ENCODE measurements at places on chromosomes 5 and 9.

GRCh38 chr5:80240368-80240986, 15.4 kb downstream of the SERINC5 start:
- no peak for DNase-seq

GRCh38 chr9:126222835-126223431, 103.7 kb upstream of the MVB12B start:
- no peak for DNase-seq

DNA sequence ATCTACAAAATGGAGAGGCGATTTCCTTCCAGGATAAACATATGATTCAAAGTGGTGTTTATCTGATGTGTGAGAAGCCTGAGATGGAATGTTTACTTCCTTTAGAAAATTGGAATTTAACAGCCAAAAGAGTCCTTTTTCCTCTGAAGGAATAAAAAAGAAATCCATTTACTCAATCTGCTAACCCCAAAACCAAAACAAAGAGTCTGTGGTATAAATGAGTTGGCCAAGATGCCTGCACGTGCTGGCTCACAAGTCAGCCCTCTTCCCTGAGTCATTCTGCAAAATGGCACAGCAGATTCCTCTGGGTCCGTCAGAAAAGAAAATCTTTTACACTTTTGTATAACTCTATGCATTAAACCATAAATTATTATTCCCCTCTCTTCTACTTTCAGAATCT, 60.8 kb downstream of the EBF1 start:
- DNase-seq = no peak

DNA sequence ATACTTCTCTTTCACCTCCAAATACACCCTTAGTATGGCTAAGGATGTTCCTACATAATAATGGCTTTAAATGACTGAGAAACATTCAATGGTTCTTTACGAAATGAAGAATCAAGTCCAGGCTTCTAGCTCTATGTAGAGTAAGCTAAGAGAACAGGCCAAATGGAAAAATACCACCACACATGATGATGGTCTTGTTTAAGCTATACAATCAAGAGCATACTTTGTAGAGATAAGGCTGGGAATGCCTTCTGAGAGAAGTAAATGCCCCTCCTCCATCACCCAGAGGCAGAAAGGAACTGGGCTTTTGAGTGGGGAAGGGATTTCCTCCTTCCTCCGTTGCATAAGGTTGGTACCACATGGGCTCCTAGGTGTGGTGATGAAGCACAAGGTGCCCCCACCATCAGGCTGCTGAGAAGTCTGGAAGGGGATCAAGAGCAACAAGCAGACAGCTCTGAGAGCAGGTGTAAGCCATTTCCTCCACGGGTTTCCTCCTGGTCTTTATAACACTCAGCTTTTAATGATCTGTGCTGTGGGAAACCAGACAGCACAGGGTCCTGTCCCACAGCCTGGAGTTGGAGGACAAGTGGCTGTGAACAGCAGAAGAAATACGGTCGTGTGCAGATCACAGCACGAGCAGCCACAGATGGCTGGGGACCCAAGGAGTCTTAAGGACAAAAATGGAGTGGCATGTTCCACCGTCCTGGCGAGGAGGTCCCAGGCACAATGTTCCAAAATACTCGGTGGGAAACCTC, 396.9 kb downstream of the CTNND2 start:
- DNase-seq = no peak

DNA sequence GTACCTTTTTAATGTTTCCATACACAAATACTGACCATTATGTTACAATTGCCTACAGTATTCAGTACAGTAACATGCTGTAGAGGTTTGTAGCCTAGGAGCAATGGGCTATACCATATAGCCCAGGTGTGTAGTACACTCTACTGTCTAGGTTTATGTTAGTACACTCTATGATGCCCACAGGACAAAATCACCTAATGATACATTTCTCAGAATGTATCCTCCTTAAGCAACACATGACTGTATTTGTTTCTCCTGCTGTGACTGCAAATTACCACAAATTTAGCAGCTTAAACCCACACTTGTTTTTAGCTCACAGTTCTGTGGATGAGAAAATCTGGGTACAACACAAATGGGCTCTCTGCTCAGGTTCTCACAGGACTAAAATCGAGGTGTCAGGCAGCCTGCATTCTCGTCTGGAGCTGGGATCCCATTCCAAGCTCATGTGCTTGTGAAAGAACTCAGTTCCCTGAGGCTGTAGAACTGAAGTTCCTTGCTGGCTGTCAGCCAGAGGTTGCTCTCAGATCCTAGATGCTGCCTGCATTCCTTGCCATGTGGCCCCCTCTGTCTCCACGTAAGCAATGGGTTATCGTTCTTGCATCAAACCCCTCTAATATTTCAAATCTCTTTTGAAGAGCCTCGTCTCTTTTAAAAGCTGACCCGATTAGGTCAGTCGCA, 38.6 kb upstream of the PIK3R1 start:
- DNase-seq = no peak

- DNase-seq = no peak
These were observed 30.2 kb upstream of the SPEF2 start for GRCh38 chr5:35587419-35587818.

DNA sequence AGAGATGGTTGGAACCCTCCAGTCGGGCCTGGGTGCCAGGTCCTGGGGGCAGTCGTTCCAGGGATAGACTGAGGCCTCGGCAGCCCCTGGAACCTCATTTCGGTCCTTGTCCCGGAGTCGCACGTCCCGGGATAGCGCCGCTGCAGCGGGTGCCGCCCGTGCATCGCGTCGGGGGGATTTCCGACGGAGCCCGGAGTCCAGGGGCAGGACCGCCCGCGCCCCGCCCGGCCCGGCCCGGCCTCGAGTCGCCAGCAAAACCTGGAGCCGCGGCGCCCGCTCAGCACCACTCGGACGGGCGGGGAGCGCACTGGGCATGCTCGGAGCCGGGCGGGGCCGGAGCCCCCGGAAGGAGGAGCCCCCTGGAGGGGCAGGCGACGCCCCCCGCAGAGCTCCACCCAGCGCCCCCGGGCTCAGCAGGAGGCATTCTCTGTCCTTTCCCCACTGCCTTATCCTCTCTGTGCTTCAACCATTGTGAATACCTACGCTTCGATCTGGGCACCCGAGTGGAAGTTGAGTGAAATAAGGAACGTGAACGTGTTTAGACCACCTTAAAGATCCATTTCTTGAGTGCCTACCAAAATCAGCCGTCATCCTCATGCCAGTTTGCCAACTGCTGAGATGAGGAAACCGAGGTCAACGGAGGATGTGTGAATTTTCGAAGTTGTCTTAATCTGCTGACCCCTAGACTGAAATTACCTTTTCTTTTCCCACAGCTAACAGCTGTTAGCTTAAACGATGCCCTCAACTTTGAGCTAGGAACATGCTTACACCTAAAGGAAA, 1.7 kb upstream of the PTPN3 start:
- no peak for DNase-seq

GRCh38 chr9:35287987-35288632, 126.3 kb downstream of the UNC13B start:
- DNase-seq = no peak

DNA sequence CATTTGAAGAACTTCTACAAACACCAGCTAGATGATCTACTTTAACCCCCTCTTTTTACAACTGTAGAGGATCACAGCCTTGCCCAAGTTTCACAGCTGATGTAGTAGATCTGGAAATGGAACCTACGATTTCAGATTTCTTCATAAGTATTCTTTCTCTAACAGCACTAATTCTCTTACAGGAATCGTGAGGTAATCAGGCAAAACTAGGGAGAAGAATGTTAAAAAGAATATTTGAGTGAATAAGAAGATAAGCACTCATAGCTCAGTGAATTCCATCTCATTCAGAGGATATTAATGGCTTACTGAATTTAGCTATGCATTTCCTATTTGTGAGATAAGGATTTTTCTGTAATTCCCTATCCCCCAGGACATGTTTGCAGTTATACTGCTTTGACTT, 42.1 kb downstream of the NADK2 start:
- no peak for DNase-seq

DNA sequence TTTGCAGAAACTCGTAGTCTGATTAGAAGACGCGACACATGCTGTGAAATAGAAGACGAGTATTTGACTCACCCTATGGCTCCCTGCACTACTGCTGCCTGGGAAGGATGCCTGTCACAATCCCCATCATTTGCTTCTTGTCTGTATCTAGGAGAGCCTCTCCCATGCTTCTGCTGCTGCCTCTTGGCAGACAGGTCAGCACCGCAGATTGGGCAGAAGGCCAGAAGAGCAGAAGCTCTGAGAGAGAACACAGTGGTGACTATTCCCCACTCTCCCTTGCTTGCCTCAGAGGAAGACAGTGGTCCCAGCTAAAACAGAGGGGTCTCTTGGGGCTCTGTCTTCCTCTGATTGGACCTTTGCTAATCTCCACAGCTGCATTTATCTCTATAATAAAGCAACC, 84.0 kb upstream of the SMIM32 start:
- DNase-seq = no peak

- DNase-seq = no peak
These were observed 6.9 kb downstream of the LPCAT1 start for GRCh38 chr5:1516615-1517601.

DNA sequence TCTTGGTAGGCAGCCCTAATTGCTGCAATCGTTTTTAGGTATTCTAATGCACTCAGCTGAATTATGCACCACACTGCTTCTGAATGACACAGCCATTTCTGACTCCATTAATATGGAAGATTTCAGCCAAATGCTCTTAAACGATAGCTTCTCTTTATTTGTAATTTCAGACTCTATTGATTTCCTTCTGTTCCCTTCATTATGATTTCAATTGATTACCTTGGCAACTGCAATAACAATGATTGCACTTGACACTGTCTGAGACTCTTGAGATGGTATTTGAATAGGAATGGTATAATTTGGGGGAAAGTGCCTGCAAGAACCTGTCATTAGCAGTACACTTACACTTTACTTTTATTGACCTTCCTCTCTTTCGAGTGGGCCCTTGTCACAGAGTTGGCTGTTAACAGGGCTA, 296.1 kb upstream of the DMAC1 start:
- DNase-seq = no peak

- DNase-seq = no peak
These were observed 114.4 kb downstream of the ZNF608 start for GRCh38 chr5:124631874-124632550.

- DNase-seq = no peak
These were observed 112.6 kb upstream of the CPEB4 start for GRCh38 chr5:173775261-173776197.

DNA sequence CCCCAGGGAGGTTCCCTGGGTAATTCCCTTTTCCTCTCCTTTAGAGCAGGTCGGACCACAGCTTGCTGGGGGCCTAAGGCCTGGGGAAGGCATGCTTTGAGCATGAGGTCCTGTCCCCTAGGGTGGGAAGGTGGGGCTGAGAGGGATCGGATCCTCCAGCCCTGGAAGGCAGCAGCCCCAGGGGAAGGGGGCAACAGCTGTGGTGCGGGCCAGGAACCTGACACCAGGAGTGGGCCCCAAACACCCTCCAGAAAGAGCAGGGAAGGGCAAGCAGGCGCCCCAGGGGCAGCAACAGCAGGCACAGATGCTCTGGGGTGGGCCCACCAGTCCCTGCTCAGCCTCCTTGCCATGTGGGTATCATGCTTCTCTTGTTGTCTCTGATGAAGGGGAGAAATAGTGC, 3.2 kb upstream of the CORO2A start:
- DNase-seq = no peak

GRCh38 chr9:94139672-94140417, 55.6 kb downstream of the PTPDC1 start:
- no peak for DNase-seq

DNA sequence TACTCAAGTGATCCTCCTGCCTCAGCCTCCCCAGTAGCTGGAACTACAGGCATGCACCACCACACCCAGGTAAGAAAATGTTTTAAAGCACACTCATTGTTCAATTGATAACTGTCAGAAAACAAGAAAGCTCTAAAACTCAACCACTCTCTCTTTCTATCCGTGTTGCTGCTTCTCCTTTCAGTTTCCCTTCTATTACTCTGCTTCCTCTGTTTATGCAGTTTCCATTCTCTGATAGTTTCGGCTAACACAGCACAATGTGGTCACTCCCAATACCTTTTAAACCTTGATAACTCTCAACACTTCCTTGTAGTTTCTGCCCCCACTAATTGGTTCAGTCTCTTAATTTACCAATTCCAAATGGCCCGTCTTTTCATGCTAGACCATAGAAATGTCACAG, 59.2 kb upstream of the NR4A3 start:
- DNase-seq = no peak

GRCh38 chr9:136691316-136692184, 4.3 kb upstream of the AGPAT2 start:
- DNase-seq = no peak

GRCh38 chr5:58855851-58856739, 273.2 kb downstream of the RAB3C start:
- DNase-seq = no peak

GRCh38 chr9:106869028-106869427, 6.1 kb downstream of the ZNF462 start:
- DNase-seq = no peak

GRCh38 chr5:116502616-116503015, 72.0 kb downstream of the SEMA6A start:
- DNase-seq = no peak

DNA sequence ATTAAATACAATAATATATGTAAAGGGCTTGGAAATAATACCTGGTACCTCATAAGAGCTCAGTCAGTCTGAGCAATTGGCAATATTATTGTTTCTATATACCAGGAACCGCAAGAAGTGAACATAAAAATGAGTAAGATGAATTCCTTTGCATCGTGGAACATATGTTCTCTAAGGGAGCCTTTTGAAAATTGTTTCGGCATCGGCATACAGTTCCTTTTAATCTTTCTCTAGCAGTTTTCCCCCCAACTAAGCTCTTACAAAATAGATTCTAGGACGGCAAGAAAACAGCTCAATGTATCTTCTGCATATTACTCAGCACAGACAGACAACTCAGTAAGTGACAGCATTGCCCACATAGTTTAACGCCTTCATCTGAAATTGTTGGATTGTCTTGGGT, 426.6 kb upstream of the WWC1 start:
- no peak for DNase-seq

DNA sequence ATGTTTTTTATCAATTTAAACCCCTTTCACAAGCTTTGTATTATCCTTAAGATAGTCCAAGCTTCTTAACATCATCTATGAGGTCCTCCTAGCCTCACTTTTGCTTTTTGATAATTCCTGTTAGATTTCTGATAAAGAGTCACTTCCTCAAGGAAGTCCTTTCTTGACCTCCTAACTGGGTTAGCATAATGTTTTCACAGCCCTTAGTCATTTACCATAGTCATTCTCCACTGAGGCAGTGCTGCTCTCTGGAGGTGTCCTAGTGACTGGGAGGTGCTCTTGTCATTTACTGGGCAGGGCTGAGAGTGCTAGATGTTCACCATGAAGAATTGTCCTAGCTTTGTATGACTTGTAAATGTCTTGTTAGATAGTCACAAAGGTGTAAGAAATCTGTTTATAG, 26.4 kb downstream of the TNPO1 start:
- DNase-seq = no peak

Measured in stimulated activated CD4-positive, alpha-beta T cell treated with anti-CD3 and anti-CD28 coated beads, Interleukin-4, amount 100 ng/mL, for 24 hours (primary cell).